ENCODE measurements at places on chromosomes 12 and 14.

GRCh38 chr12:109861689-109862314 lies 18.5 kb downstream of the GLTP start:
- no peak for DNase-seq

DNA sequence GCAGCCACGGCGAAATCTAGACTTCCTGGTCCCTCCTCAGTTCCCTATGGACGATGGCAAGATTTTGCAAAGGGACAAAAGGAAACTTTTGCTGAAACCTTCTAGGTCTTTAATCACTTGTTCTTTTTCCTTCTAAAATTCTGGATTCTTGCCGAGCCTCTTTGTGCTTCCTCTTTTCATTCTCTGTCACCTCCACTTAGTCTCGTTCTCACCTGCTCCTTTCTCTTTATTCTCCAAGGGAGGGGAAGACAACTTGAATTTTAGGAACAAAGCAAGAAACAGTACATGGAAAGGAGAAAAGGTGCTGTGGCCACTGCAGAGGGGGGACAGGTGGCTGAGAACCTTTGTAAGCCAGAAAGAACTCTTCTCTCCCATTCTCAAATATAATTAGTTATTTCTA lies 194.8 kb downstream of the CACNA1C start:
- no peak for DNase-seq

- DNase-seq = no peak
Measured at GRCh38 chr12:110934093-110934852, 13.9 kb upstream of the MYL2 start.

GRCh38 chr12:9214534-9214933 lies 6.3 kb upstream of the PZP start:
- no peak for DNase-seq

Data from GDM1 (cell line).